ENCODE measurements at places on chromosomes 6 and 20.
A peak's percentile ranks its signal among the peaks of the same experiment; 100 is the strongest.

- no peak for DNase-seq
Observed at GRCh38 chr6:44980841-44981240, 347.3 kb upstream of the RUNX2 start.

DNA sequence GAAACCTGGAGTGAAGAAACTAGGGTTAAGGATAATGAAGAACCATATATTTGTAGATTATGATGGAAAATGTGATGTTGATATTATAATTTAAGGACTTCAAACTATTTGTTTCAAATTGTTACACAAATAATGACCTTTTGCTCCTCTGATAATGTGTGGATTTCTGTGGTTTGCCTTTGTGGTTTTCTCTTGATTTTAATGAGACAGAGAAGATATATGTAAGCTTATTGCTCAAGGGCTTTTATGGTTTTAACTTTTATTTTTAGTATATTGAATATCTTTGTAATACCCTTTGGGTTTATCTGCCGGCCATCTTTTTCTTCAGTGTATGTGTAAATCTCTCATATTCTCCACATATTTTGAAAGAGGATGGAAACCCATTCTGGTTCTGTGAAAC lies 362.3 kb downstream of the RIMS1 start:
- no peak for DNase-seq

GRCh38 chr6:174036-174435 lies 118.3 kb upstream of the DUSP22 start:
- DNase-seq, result no peak

- DNase-seq, result no peak
Observed at GRCh38 chr6:84777888-84778287, 13.5 kb upstream of the TBX18 start.

DNA sequence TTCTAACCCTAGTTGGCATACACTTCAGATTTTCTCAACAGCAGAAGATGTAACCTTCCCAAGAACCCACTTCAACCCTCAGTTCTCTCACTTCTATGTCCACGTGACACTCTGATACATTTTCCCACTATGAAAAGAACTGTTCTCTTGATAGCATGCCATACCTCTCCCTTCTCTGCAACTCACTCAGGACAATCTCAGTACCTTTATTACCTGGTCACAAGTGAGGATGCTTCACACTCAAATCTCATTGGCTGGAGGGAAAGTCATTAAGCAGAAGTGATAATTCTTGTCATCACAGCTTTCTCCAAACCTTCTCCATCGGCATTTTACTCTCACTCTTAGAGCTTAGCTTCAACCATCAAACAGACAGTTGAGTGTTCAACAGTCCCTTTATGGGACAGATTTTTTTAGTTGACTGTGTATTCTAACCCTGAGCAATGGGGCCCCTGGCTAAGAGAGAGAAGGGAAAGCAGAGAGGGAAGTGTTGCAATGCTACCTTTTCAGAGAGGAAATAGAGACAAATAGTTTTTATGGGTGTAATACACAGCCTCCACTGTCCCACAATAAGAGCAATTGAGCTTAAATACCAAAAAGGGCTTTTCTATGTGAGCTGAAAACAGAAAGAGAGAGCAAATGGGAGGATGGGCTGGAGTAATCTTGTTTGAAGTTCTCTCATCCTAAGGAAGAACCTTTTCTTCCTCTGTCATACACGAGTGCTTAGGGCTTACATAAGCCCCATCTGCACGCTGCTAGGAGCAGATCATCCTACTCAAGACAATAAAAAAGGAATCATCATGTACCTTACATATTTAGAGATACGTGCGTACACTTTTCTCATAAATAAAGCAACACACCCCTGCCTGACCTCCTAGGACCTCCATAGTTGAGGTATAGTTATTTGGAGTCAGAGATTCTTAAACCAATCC lies 16.0 kb downstream of the HLA-DPA1 start:
- no peak for DNase-seq

- peak; percentile 93 for DNase-seq
Observed at GRCh38 chr6:26312501-26313397, 52.2 kb upstream of the BTN3A2 start.

DNA sequence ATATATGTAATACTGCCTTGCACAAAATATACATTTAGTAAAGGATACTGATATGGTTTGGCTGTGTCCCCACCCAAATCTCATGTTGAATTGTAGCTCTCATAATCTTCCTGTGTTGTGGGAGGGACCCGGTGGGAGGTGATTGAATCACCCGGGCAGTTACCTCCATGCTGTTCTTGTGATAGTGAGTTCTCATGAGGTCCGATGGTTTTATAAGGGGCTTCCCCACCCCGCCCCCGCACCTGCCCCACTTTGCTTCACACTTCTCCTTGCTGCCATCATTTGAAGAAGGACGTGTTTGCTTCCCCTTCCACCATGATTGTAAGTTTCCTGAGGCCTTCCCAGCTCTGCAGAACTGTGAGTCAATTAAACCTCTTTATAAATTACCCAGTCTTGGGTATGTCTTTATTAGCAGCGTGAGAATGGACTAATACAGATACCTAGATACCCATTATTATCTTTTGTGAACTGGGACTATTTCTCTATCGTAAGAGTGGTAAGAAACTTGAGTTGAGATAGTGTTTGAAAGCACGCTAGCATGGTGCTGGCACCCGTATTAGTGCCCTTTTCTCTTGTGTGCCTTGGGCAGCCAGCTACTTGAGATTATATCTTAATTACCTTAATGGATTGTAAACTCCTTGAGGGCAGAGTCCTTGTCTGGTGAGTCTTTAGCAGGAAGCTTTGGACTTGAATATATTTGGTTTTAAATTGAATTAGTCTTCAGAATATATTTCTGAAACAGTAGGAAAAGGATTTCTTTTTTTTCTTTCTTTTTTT lies 25.6 kb downstream of the TOP1 start:
- DNase-seq, result no peak

GRCh38 chr6:6920987-6921313 lies 186.8 kb upstream of the RREB1 start:
- no peak for DNase-seq

DNA sequence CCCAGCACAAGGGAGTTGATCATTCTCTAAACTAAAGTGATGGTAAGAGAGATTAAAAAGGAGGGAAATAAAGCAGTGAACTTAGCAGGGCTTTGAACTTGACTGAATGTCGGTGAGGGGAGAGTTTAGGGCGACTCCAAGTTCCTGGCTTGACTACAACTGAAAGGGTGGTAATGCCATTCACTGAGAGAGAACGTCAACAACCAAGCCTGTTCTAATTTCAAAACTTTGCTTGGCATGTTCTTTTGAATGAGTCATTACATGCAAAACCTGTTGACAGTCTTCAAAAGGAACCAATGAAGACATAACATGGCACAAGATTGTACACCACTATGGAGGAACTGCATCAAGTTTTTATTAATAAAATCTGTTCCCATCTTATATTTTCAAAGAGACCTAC lies 10.3 kb upstream of the MYB start:
- DNase-seq, result no peak

DNA sequence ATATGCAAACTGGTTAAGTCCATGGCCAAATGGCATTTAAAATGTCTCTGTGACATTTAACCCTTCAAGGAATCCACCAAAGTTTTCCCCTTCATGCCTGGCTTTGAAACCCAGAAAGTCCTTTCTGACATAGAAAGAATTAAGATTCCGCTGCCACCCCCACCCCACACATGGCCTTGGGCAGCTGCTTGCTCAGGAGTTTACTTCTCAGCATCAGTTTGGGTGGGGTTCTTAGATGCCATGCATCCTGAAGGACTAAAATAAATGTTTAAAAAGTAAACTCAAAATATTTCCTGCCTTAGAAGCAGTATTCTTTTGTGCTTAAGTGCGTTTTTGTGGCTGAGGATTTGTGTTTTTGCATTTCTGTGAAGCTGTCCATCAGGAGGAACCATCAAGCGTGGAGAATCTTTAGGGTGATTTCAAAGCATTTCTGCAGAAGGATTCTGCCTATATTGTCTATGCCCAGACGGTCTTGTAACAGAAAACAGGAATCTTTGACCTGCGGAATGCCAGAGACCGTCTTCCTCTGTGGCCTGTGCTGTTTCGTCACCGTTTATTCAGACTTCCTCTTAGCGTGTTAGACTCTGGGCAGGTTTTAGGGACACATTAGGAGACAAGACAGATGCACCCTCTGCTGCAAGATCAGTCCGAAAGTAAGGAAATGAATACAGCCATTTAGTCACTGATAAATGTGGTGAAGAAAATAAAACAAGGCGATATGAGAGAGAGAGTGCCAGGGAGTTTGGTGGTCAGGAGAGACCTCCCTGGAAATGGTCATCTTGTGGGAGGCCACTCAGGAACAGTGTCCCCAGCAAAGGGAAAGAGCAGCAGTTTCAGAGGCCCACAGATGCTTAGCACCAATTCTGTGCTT lies 6.2 kb downstream of the DUSP22 start:
- DNase-seq, result peak; percentile 64

GRCh38 chr20:63530788-63531160 lies 6.4 kb downstream of the PTK6 start:
- no peak for DNase-seq

DNA sequence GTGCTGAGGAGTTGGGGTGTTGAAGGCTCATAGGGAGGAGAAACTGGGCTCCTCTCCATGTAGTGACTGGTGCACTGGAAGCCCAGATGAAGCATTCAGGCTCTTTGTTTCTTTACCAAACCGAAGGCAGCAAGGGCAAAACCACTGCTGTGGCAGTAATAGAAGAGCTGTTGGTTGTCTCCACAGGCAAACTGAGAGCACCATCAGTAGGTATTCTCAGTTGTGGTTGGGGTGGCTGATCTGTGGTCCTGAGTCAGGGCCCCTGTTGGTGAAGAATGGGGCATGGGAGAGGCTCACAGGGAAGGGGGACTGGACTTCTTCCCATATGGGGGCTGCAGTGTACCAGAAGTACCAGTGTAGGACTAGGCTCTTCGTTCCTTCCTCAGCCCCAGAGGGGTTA lies 460.2 kb upstream of the IMPG1 start:
- DNase-seq, result no peak

- DNase-seq, result no peak
Observed at GRCh38 chr6:70673601-70674000, 5.9 kb downstream of the SMAP1 start.

DNA sequence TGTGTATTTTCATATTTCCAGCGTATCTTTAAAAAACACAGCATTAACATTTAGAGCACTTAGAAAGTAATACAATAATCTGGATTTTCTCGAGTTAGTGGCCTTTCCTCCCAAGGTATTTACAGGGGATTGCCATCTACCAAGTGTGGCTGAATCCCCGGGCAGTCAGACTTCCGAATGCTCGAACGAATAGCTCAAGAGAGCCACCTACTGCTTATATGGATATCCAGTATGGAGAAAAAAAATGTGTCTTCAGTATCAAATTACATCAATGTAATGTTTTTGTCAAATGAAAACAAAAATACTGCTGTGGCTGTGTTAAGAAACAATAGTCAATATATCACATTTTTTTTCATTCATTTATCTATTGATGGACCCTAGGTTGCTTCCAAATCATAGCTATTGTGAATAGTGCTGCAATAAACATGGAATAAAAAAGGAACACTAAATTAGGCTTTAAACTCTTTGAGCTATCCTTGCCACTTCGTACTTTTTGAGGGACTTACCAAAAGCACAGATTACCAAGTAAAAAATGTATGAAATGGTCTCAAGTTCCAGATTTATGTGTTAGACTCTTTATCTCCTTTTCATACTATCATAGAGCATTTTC lies 654.5 kb upstream of the PTCHD4 start:
- DNase-seq, result peak; percentile 73
